SW 1271 (cell line): ENCODE measurements at places on chromosomes 3 and 15.

- DNase-seq, result no peak
These were observed 8.1 kb upstream of the CSPG5 start for GRCh38 chr3:47586746-47587145.

GRCh38 chr3:8385848-8386620 lies 115.6 kb upstream of the LMCD1 start:
- DNase-seq, result no peak

DNA sequence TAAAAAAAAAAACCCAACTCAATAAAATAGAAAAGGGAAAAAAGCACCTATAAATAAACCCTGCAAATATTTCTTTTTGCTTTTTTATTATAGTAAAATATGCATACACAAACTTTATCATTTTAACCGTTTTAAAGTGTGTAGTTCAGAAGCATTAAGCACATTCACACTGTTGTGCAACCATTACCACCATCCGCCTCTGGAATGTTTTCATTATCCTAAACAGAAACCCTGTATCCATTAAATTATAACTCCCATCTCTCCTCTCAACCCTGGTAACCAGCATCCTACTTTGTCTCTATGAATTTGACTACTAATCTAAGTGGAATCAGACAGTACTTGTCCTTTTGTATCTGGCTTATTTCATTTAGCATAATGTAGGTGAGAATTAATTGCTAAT lies 15.0 kb downstream of the CDCP1 start:
- no peak for DNase-seq

GRCh38 chr3:107927361-107928083 lies 163.3 kb downstream of the CD47 start:
- peak; percentile 3 for DNase-seq

DNA sequence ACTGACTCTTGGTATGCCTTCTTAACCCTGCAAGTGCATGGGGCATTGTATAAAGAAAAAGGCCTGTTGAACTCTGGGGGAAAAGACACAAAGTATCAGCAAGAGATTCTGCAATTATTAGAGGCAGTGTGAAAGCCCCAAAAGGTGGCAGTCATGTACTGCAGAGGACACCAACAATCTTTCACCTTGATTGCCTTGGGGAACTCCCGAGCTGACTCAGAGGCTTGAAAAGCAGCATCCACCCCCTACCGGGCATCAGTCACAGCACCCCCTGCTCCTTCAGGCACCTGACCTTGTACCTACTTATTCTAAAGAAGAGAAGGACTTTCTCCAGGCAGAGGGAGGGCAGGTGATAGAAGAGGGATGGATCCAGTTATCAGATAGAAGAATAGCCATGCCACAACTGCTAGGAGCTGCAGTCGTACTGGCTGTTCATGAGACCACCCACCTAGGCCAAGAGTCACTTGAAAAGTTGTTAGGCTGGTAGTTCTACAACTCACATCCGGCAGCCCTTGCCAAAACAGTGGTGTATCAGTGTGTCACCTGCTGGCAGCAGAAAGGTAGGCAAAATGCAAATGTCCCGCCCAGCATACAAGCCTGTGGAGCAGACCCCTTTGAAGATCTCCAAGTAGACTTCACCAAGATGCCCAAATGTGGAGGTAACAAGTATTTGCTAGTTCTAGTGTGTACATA lies 241.6 kb upstream of the CNTN6 start:
- DNase-seq, result no peak
